ENCODE measurements at places on chromosomes 11 and 22.

DNA sequence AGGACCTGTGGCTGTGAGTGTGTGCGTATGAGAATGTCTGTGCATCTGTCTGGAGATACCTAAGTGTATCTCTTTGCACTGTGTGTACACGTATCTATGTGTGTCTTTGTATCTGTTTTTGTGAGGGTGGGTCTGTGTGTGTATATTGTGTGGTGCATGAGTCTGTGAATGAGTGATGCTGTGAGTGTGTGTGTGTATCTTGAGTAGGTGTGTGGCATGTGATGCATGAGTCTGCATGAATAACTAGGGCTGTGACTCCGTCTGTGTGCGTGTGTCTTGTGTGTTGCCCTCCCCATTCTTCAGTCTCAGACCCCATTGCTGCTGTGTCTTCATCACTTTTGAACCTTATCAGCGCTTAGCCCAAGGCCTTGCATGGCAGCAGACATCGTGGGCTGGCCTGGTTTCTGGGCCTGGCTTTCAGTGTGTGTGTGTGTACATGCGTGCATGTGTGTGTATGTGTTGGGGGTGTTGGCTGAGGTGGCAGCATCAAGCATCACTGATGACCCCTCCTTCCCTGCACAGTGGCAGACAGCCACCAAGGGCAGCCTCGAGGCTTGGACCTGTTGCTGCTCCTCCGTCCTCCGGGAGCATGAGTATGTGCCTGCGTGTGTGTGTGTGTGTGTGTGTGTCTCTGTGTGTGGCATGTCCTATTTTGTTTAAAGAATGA, 1.4 kb downstream of the SGSM1 start:
- no peak overlapping the region for H3K4me3 ChIP-seq
- peaks cover 4% of the 10 kb centered on the region for H3K4me1 ChIP-seq
- DNase-seq = no peak

GRCh38 chr11:57742087-57742452, 779 bp downstream of the SELENOH start:
- H3K36me3 ChIP-seq = peaks cover 78% of the 10 kb centered on the region
- no peak for DNase-seq
- H3K4me1 ChIP-seq = peaks cover 15% of the 10 kb centered on the region
- peak overlapping the region; percentile 94 for H3K4me3 ChIP-seq
- peak overlapping the region; percentile 94 for H3K27ac ChIP-seq

DNA sequence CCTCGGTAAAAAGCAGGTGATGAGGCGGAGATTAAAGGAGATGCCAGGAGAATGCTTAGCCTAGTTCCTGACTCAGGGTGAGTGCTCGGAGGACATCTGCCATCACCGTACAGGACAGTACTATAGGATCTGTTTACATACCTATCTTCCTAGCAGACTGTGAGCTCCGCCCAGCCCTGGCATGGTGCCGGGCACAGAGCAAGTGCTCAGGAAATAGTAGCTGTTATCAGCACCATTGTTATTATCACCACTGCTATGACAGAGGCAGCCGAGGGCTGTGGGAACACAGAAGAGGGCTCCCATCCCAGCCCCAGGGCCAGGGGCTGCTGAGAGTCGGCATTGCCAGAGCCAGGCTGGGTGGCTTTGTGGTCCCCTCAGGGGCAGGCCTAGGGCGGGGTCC, 642 bp upstream of the SEPTIN3 start:
- no peak overlapping the region for H3K4me3 ChIP-seq
- H3K27ac ChIP-seq = no peak overlapping the region
- H3K36me3 ChIP-seq = no peaks in the 10 kb centered on the region
- peaks cover 2% of the 10 kb centered on the region for H3K27me3 ChIP-seq

- no peaks in the 10 kb centered on the region for H3K27me3 ChIP-seq
- DNase-seq = no peak
- H3K27ac ChIP-seq = no peak overlapping the region
- H3K4me1 ChIP-seq = no peaks in the 10 kb centered on the region
- H3K36me3 ChIP-seq = no peaks in the 10 kb centered on the region
- no peak overlapping the region for H3K4me3 ChIP-seq
Observed at GRCh38 chr11:112734207-112734606, 227.0 kb upstream of the NCAM1 start.

DNA sequence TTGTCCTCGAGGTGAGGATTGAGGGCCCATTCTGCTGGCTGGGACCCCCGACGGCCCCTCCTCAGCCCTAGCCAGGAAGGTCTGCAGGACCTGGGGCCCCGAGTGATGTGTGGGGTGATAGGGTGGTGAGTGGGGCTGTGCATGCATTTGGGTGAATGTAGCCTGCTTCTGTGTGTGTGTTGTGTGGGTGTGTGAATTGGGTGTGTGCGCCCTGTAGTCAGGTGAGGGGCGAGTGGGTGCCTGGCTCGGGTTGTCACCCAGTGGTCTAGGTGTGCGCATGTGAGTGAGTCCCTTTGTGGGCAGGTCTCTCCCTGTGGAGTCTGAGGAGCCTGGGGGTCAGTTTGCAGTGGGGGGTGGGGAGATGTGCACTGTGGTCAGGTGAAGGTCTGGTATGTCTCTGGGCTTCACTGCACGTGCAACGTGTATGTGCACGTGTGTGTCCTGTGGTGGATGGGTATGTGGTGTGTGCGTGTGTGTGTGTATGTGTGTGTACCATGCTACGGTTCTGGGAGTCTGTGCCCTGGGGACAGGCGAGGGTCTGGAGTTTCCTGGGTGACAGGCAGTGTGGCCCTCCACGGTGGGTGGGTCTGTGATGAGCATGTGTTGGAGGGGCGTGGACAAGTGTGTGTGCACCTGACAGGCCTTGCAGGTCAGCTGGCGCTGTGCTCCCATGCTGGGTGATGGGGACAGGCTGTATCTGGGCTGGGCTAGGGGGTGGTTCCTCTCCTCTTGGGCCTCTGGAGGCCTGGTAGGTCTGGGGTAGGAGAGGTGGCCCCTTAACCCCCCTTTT, 1.0 kb downstream of the TMEM151A start:
- no peak overlapping the region for H3K27ac ChIP-seq
- peaks cover 24% of the 10 kb centered on the region for H3K27me3 ChIP-seq
- peaks cover 32% of the 10 kb centered on the region for H3K4me1 ChIP-seq
- no peaks in the 10 kb centered on the region for H3K36me3 ChIP-seq
- H3K4me3 ChIP-seq = no peak overlapping the region

GRCh38 chr11:108835624-108836023, 170.8 kb downstream of the DDX10 start:
- no peaks in the 10 kb centered on the region for H3K36me3 ChIP-seq
- no peaks in the 10 kb centered on the region for H3K27me3 ChIP-seq
- no peak overlapping the region for H3K27ac ChIP-seq
- no peak overlapping the region for H3K4me3 ChIP-seq
- H3K4me1 ChIP-seq = no peaks in the 10 kb centered on the region
- DNase-seq = no peak

GRCh38 chr11:20102397-20102796, 57.9 kb downstream of the DBX1 start:
- H3K36me3 ChIP-seq = no peaks in the 10 kb centered on the region
- H3K27ac ChIP-seq = no peak overlapping the region
- no peak overlapping the region for H3K4me3 ChIP-seq

DNA sequence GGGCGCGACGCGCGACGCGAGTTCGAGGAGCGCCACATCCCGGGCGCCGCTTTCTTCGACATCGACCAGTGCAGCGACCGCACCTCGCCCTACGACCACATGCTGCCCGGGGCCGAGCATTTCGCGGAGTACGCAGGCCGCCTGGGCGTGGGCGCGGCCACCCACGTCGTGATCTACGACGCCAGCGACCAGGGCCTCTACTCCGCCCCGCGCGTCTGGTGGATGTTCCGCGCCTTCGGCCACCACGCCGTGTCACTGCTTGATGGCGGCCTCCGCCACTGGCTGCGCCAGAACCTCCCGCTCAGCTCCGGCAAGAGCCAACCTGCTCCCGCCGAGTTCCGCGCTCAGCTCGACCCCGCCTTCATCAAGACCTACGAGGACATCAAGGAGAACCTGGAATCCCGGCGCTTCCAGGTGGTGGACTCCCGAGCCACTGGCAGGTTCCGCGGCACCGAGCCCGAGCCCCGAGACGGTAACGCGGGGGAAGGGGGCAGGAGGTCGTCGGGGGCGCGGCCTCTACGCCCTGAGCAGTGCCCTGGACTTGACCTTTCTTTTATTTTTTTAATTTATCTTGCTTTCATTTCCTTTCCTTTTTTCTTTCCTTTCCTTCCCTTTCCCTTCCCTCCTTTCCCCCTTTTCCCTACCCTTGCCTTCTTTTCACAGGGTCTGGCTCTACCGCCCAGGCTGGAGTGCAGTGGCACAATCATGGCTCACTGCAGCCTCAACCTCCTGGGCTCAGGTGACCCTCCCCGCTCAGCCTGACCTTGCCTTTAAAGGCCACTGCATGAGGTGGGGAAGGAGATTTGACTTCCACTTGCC, 5.0 kb downstream of the MPST start:
- peaks cover 10% of the 10 kb centered on the region for H3K4me1 ChIP-seq
- no peaks in the 10 kb centered on the region for H3K27me3 ChIP-seq
- H3K36me3 ChIP-seq = peaks cover 51% of the 10 kb centered on the region
- no peak for DNase-seq

- no peak for DNase-seq
- no peaks in the 10 kb centered on the region for H3K27me3 ChIP-seq
- no peak overlapping the region for H3K4me3 ChIP-seq
- no peaks in the 10 kb centered on the region for H3K4me1 ChIP-seq
- H3K36me3 ChIP-seq = no peaks in the 10 kb centered on the region
Observed at GRCh38 chr22:21020802-21021429, 6.0 kb downstream of the P2RX6 start.

Measured in CD14-positive monocyte (primary cell).